ENCODE measurements at places on chromosomes 13 and 19. TPM values are rescaled to one million over a fixed set of nuclear protein-coding genes. Genes with fewer than 3 reads are reported as not detected.

DNA sequence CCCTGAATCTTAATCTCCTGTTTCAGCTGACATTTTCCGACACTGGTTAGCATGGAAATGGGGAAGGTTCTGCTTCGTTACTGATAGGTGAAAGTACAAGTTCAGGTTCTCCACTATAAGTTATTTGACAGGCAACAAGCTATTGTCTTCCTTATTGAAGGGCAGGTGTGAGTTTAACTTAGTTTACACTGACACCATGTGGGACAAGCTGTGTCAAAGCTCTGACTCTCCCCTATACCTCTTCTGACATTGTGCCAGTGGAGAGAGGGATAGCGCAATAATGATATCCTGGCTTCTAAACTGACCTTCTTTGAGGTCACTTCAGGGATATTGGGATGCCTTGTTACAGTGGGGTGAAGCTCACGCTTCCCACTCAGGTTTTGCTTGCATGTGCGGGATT is 587.0 kb upstream of the SLITRK5 start:
- no peak for DNase-seq

ING1 gene
- 14.3 TPM for polyA plus RNA-seq

ZNF773 gene
- polyA plus RNA-seq, result 13.1 TPM

EDNRB gene
- not detected for polyA plus RNA-seq

Measured in BJ (cell line).